ENCODE measurements at places on chromosomes 5 and 9.

DNA sequence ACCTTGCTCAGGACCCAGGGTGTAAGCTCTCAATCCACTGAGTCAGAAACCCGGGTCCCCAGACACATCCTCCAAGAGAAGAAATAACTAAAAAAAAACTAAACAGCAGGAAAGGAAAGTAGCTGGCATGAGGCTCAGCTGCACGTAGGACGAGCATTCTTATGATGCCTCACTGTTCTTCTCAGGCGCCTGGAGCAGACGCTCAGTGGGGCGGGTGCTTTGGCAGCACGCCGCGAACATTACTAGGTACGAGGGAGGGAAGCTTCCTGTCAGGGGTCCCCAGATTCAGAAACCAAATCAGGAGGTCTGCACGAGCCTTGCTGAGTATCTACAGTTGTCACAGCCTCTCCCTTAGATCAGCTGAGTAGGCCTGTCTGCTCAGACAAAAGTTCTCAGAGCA is 85.8 kb downstream of the SECISBP2 start:
- DNase-seq, result peak; percentile 67

DNA sequence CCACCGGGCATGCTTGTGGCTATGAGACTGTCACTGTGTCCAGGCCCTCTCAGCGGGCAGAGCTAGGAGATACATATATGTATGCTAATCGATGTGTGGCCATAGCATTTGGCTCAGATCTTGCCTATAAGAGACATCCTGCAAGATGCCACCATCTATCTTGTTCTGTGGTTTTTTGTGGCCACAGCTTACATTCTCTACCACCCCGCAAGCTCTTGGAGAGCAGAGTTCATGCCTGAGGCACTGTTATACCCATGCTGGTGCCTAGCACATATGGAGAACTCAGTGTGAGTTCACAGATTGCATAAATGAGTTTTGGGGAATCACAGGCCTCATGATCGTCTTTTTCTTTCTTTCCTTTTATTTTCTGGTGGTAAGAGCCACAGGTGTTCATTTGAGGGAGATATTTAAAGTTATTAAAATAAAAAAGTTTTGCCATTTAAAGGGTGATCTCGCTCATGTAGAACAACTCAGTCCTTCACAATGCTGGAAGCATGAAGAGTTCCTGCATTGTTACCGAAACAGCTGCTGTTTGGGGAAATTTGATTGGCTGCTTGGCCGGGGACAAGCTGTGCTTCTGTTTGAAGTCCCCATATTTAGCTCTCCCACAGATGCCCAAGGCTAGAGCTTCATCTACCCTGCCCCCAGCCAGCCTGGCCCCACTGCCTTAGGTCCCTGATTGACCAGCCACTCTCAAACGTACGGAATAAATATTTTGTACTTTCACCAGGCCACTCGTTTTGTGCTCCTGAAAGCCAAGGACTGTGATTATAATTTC is 169.2 kb upstream of the MAP1B start:
- no peak for DNase-seq

- no peak for DNase-seq
Observed at GRCh38 chr9:70435948-70436347, 21.5 kb upstream of the KLF9 start.

DNA sequence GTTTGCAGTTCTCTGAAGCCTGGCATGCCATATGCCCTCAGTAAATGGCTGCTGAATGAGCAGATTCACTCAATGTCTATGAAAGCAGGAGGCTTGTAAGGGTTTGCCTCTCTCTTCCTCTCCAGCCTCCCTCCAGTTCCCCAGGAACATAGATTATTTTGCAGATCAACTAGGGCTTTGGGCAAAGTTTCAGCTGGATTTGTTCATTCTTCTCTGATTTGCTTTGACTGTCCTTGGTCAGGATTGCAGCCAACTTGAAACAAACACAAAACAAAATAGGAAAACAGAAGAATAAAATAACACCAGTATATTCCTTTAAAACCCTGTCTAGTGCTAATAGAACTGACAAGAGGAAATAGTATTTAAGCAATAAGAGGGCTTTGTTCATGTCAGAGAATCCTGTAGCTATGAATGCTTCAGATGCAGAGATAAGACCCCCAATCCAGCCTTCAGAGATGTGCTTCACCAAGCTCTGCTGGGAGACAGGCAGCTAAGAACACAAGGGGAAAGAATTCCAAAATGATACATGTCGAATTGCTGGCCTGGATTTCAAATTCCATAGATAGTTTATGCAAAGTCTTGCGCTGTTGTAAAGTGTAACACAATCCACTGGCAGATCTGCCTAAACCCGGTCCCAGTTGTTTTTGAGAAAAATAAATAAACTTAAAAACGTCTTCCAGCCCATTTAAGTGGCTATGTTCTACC is 174.3 kb downstream of the PAPPA start:
- DNase-seq, result no peak

GRCh38 chr5:2764581-2764980 is 13.1 kb upstream of the IRX2 start:
- no peak for DNase-seq

GRCh38 chr5:141757402-141757801 is 75.4 kb upstream of the ARAP3 start:
- no peak for DNase-seq

GRCh38 chr5:172849606-172850453 is 15.8 kb downstream of the ERGIC1 start:
- peak; percentile 83 for DNase-seq

DNA sequence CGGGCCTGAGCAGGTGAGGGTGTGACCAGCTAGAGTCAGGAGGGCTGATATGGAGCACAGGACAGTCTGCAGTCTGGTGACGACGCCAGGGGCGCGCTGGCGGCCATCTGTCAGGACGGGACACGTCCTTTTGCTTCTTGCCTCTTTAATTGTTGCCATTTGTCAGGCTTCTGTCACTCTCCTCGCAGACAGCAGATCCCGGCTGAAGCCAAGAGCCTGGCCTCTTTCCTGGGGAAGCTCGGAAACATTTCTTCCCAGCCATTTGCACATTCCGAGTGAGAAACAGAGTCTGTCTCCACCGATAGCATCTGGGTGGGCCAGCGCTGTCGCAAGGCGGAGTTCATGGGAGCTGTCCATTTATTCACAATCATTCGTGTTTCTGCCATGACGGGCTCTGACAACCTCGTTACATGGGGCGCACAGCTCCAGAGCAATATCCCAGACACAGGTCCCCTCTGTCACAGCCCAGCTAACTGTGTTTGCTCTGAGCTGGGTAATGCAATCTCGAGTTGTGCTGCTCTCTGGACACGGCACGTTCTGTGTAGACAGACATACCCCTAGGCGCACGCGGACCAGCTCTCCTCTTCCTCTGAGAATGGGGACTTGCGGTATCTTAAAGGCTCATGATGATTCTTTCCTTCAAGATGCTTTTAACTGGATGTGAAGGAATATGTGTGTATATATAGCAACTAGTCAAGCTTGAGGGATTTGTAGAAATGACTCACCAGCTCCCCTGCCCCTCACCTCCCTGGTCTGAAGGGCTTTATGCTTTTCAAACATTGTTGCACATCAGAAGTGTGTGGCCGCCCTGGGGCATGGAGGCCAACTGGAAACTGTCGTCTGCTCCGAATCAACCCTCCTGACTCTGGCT is 105.3 kb upstream of the FCN2 start:
- DNase-seq, result no peak

GRCh38 chr5:2895196-2895595 is 143.7 kb upstream of the IRX2 start:
- no peak for DNase-seq

DNA sequence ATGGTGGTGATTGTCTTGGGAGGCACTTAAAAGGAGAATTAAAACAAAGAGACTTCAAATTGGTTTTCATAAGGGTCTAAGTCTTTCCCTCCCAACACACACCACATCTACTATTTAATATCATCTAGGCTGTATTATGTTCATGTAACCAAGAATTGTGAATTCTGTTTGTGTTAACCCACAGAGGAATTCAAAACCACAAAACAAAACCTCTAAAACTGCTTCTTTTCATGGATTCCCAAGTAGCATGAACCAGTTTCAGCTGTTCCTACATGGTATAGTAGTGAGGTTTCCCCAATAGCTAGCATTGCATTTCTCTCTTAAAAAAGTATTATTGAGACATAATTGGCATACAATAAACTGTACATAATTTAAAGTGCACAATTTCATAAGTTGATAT is 283.8 kb downstream of the CD180 start:
- no peak for DNase-seq

DNA sequence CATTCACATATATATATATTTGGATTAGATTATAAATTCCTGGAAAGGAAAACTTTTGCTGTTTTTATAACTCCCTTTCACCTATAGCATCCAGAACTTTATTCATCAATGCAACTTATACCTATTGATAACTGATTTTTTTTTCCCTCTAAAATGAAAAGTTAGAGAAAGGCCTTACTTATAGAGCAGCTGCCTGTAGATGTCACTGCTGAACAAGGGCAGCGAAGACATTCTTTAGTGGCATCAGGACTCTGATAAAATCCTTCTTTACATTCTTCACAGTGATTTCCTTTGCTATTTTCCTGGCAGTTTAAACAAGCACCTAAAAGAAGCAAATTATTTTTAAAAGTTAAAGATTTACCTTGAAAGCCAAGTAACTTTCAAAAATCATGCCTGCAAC is 32.3 kb upstream of the CDK5RAP2 start:
- no peak for DNase-seq

DNA sequence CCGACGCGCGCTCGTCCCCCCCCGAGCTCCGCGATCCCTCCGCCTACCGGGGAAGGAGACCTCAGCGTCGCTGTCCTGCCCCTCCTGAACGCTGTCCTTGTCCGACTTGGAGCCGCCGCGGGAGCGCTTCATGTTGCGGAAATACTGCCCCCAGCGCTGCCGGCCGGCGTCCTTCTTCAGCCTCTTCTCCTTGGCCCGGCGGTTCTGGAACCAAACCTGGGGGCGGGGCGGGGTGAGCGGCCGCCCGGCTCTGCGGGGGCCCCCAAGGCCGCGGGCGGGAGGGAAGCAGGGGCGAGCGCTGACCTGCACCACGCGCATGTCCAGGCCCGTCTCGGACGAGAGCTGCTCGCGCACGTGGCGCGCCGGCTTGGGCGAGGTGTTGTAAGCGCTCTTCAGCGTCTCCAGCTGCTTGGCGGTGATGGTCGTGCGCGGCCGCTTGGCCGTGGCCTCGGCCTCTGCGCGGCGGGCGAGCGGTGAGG is 6.3 kb downstream of the LHX3 start:
- DNase-seq, result no peak

DNA sequence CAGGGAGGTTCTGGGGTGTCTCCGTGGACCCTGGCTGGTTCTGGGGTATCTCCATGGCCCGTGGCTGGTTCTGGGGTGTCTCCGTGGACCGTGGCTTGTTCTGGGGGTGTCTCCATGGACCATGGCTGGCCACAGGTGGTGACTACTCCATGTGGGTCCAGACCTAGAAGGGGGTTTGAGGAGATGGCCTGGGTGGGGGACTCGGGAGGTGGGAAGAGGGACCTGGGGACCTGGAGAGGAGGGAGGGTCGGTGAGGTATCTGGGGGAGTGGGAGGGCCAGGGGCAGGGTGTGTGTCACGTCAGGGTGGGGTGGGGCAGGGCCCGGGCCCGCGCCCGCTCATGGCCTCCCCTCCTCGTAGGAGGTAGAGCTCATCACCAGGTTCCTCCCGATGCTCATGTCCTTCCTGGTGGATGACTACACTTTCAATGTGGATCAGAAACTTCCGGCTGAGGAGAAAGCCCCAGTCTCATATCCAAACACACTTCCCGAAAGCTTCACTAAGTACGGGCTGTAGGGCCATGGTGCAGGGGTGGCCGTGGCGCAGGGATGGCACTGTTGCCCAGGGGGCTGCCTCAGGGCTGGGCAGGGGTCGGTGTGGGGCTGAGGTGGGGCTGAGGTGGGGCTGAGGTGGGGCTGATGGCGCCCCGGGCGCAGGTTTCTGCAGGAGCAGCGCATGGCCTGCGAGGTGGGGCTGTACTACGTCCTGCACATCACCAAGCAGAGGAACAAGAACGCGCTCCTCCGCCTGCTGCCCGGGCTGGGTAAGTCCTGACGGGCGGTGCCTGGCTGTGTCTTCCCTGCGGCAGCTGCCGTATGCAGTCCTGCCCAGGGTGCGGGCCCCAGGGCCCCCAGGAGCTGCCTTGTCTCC is 10.7 kb upstream of the TOR4A start:
- DNase-seq, result peak; percentile 78

DNA sequence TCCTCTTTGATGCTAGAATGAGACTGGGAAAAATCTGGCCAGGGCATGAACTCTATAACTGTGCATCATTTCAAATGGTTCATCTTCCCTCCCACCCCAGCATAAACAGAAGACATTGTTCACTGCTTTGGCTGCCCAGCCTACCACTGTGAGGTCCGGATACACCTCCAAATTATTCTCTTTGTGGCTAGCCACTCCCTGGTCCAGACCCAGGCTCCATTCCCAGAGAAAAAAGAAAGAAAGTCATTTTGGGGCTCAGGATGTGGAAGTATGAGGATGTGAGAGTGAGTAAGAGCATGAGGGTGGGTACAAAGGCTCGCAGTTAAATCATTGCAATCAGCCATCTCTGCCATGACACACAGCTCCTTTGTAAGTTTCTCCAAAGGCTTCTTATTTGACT is 559.2 kb downstream of the PSAT1 start:
- no peak for DNase-seq

GRCh38 chr9:70113403-70114022 is 69.9 kb downstream of the MAMDC2 start:
- no peak for DNase-seq

GRCh38 chr9:134322781-134323241 is 3.4 kb upstream of the RXRA start:
- peak; percentile 64 for DNase-seq

GRCh38 chr9:34623374-34624235 is 3.3 kb upstream of the DCTN3 start:
- peak; percentile 81 for DNase-seq

DNA sequence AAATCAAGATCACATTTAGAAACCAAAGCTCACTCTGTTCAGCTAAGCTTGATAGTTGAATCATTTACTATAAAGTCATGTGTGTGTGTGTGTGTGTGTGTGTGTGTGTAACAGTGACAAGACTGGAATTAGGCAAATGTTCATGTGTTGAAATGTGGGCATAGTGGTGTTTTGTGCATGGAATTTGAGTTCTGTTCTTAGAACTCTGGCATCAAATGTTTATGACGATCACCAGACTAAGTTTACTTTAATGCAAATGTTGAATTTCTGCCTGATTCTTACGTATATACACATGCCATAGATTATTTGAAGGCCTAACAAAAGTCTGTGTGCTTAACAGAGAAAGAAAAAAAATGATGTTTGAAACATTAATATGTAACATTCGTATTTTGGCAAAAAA is 72.8 kb upstream of the COL5A1 start:
- DNase-seq, result no peak
